NCI-H1105 (cell line): ENCODE measurements at places on chromosomes 1 and 21.

- DNase-seq: no peak
Observed at GRCh38 chr1:17635276-17635675, 95.8 kb downstream of the ARHGEF10L start.

GRCh38 chr1:174204697-174205308 is 45.5 kb downstream of the RABGAP1L start:
- no peak for DNase-seq

- DNase-seq: no peak
Observed at GRCh38 chr1:240171907-240172306, 80.2 kb downstream of the FMN2 start.

DNA sequence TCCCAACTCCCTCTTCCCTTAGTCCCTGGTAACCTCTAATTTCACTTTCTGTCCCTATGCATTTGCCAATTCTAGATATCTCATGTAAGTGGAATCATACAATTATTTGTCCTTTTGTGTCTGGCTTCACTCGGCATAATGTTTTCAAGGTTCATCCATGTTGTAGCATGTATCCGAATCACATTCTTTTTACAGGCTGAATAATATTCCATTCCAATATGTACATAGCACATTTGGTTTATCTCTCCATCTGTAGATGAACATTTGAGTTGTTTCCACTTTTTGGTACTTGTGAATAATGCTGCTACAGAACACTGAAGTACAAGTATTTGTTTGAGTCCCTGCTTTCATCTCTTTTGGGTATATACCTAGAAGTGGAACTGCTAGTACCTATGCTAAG is 857 bp upstream of the LYPLAL1 start:
- no peak for DNase-seq

DNA sequence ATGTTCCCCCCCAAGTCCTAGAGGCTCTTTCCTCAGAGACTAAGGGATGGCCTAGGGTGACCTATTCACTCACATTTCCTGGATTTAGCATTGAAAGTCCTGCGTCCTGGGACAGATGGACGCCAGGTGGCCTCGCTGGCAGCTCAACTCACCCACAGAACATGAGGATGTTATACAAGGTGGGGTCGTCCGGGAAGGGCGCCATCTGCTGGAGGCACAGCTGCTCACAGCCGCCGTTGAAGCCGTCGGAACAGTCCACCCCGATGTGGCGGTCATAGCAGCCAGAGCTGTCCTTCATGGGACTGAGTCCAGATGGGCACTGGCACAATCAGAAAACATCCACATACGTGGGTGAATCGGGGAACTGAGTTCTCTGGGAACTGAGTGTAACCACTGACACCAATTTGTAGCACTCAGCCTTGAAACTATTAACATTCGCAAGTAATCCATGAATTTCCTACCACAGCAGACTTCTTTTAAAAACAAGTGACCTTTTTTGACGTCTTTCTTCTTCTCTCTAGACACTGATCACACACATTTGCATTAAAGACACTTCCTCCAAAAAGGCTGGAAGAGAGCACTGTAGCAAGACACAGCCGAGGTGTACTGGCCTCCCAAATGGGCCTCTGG is 215.4 kb downstream of the ASTN1 start:
- no peak for DNase-seq

DNA sequence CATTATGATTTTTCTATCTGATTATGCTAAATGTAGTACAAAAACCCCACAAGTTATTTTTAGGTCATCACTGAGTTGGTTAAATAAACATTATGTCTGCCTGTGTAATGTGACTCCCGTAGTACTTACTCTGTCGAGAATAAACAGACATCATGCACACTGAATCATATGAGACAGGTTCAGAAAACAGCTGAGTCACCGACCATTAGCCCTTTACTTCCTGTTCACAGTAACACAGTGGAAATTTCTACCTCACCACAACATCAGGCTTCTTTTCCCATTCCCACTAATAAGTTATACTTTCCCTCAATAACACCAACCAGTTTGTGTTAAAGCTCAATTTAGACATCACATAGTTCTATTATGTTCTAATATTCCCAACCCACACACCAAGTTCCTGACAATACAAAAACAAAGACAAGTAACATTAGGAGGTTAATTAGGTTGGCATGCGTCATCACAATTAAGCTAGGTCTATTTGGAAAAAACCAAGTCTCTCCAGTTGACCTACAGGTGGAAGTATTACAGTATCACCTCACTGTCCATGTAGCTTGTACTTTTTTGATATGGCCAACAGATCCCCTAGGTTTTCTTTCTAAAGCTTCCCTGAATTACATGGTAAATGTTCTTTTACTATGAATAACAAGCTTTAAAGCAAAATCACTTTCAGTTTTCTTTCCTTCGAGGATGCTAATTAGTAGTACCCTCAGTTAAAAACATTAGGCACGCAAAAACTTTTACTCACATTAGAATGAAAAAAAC is 154.2 kb downstream of the EIF4G3 start:
- peak; percentile 90 for DNase-seq

DNA sequence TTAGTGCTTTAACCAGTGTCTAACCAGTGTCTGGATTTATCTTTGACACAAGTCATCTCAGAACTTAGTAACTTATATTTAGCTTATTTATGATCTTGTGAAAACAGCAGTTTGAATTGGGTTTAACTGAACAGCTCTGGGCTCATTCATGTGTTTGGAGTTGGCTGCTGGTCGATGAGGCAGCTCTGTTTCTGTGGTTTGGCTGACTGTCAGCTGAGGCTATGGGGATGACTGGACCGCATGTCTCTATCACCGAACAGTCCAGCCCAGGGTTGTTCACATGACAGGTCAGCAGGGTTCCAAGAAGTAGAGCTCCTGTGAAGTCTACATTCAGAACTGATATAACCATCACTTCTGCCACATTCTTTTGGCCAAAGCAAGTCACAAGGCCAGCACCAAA is 29.1 kb upstream of the C21orf91 start:
- DNase-seq: no peak

- no peak for DNase-seq
Observed at GRCh38 chr1:15192916-15193550, 39.5 kb downstream of the TMEM51 start.

DNA sequence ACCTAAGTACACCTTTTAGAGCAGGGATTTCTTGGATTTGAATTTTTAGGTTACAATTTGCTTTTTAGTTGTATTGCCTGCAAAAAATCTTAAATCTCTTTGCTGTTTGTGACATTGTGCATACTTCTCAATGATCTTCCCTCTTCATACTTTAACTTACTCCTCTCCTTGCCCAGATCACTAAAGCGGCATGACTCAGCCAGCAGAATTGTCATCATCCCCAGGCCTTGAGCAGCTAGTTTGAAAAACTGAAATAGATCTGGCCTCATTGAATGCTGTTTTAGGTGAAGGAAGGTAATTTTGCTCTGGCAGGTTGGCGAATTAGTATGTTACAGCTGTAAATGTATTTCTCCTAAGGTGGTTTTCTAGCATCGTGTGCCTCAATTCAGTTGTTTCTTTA is 145.9 kb downstream of the RYR2 start:
- no peak for DNase-seq

GRCh38 chr1:228936881-228937280 is 201.6 kb downstream of the RHOU start:
- DNase-seq: no peak

GRCh38 chr1:51518586-51519047 is 449 bp downstream of the EPS15 start:
- peak; percentile 19 for DNase-seq

DNA sequence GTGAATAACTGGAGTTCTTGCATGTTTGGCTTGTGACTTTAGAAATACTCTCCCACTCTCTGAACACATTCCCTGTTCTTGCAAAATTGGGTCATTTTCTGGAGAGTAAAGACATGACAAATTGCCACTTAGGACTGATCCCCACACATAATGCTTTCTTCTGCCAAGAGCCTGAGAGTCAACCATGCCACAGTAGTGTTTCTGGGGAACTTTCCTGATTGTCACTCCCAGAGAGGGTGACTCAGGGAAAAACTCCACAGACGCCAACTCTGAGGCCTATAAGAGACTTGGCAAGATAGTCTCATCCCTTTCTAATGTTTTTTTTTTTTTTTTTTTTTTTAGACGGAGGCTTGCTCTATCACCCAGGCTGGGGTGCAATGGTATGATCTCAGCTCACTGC is 157.8 kb downstream of the ATG4C start:
- no peak for DNase-seq

DNA sequence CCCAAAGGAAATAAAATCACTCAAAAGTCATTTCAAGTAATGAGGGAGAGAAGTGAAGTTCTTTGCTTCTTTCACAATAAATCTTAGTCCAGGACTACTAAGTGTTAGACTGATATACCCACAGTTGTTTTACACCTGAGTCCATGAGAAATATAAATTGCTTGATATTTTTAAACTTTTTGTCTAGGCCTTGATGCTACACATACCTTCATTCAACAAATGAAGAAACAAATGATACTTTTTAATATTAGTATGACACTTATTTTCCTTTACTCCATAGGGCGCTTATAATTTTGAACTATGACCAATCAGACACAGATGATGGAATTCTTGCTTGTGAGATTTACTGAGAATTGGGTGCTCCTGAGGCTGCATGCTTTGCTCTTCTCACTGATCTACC is at the start of gene OR14K1:
Gene OR14K1 (plus strand): TSS at position 301 of the 400 bp plus-strand sequence. CDS start 0 bp downstream, at position 301.
- DNase-seq: no peak

- DNase-seq: no peak
Observed at GRCh38 chr1:14539953-14540563, 58.4 kb upstream of the KAZN start.

GRCh38 chr21:32884062-32884461 is 112.5 kb upstream of the PAXBP1 start:
- DNase-seq: no peak

DNA sequence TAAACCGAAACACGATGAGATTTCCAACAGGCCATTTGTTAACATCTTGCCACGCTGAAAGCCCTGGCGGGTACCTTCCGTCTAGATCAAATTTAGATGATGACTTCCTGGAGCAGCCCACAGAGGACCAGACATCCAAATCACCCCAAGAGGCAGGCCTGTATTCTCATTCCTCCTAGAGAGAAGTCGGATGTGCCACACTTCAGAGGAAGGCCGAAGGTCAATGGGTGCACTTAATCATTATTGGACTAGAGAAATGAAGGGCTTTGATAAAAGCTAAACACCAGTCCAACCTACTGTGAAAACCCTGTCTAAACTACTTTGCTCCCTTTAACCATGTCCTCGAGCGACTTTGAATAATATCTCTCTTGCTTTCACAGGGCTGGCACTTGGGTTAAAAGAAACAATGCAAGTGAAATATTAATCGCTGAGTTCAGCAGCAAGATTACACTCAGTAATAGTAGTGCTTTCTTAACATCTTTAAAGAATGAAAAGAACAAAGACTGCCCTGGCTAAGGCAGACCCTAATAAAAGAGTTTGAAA is 76.5 kb downstream of the BCAR3 start:
- no peak for DNase-seq

DNA sequence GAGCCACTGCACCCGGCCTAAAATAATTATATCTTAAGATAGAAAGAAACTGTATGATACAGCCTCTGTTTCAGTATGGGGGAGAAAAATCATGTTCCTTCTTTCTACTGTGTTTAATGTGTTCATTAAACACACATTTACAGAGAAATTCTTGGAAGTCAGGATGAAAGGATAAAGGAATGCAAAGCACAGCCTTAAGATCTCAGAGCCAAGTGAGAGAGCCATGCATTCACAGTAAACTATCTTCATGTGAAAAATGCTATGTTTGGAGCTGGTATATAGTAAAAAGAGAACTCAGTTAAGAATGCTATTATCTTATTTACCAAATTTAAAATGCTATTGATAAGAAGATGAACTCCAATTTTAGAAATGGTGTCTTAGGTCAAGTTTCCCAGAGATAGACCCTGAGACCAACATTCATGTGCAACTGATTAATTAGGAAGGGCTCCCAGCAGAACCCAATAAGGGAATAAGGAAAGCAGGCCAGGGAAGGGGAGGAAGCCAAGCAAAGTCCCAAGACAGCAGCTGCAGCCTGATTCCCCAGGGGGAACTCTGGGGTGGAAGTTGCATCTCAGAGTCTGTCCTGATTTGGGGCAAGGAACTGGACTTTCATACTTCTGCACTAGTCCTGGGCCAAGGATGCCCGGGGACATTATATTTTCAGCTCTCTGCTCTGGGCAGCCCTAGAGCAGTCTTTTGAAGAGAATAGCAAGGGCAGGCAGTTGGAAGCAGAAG is 130.0 kb upstream of the ZNF648 start:
- DNase-seq: no peak

GRCh38 chr1:15411593-15412137 is 2.0 kb downstream of the EFHD2 start:
- no peak for DNase-seq

GRCh38 chr1:185610954-185611353 is 123.2 kb upstream of the HMCN1 start:
- no peak for DNase-seq

- DNase-seq: no peak
Observed at GRCh38 chr1:53108646-53109580, 33.5 kb downstream of the SLC1A7 start.

- no peak for DNase-seq
Observed at GRCh38 chr21:40481764-40482163, 365.2 kb downstream of the DSCAM start.

DNA sequence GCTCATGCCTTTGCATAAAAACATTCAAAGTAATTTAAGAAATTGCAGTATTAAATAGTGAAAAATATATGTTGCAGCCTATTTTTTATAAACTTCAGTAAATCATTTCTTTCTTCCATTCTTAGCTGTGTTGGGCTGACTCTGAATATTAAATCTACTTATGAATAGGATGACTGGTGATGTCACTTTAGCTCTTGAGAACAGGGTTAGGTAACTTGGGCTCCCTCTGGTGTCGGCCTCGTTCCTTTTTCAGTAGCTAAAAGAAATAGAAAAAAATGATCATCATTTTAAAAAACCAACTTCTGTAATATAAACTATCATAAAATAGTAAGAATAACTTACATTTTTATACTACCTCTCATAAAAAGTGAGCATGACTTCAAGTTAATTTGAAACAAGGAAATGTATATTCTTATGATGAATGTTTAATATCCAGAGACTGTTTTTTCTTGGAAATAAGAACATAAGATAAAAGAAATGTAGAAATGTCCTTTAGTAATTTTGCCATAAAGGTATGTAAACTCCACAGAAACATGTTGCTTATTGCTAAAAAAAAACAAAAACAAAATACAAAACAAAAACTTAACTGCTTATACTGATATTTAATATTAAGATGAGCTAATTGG is 26.8 kb upstream of the NCAM2 start:
- DNase-seq: peak; percentile 41

- peak; percentile 30 for DNase-seq
Observed at GRCh38 chr1:58783090-58783992, 506 bp downstream of the JUN start.

GRCh38 chr1:20390589-20391331 is 95.2 kb downstream of the CAMK2N1 start:
- no peak for DNase-seq
